ENCODE measurements at places on chromosomes 7 and 10.

- no peak for DNase-seq
These were observed 139.5 kb downstream of the SRPK2 start for GRCh38 chr7:105249216-105249615.

DNA sequence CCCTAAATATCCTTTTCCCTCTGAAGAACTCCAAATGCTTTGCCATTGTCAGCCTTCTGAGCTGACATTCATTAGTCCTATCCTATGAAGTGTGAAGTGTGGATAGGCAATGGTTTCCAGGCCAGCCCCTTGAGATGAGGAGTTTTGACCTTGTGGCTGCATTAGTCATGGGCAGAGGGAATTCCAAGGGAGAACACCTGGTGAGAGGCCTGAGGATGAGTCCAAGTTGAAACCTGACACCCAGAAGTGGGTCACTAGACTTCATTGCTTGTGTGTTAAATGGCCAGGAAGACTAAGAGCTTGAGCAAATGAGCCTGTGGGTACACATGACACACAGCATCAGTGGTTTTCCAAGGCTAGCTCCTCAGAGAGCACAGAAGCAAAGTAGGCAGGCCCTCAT lies 260.8 kb downstream of the SKAP2 start:
- DNase-seq: no peak

DNA sequence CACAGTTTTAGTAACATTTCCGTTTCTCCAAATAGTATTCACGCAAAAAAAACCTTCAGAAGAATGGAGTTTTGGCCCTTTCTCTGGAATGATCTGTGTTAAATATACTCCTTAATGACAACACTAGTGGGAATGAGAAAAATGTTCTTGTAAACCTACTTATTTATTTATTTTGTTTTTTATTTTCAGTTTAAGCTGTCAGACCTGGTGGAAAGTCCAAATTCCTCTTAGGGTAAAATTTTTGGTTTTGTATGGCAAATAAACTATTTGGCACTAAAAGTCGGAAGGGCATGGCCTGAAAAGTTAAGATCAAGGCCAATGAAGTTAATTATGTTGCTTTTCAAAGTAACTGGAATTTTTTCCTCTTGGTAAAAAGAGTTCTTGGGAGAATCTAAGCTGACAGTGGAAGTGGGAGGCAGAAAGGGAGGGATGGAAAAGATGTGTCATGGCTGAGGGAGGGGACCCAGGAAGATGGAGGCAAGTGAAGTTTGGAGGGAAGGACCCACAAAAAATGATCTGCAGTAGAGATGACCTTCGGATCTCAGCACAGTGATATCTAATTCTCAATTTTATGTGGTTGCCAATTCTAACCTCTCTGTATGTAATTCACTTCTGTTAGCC lies 33.5 kb upstream of the VPS41 start:
- no peak for DNase-seq

DNA sequence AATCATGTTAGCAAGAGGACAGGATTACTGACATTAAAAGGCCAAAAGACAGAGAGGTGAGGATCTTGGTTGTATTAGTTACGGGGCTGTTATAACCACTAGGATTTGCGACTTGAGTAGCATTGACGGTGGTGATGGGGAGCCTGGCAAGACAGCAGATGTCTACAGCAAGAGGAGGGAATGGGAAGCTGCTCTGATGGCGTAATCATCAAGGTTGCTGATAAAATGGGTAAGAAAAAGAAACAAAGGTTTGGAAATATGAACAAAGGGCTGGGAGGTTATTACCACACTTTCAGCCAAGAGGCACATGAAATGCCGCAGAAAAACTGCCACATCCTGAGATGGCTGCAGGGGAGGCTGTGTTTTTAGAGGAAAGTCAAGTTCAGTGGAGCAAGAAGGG lies 33.9 kb downstream of the TMEM229A start:
- no peak for DNase-seq

DNA sequence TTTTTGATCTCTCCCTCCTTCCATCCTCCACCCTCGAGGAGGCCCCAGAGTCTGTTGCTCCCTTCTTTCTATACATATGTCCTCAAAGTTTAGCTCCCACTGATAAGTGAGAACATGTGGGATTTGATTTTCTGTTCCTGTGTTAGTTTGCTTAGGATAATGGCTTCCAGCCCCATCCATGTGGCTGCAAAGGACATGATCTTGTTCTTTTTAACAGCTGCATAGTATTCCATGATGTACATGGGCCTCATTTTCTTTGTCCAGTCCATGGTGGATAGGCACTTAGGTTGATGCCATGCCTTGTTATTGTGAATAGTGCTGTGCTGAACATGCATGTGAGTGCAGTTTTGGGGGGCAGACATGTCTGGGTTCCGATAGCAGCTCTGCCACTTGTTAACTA lies 51.4 kb downstream of the GATA3 start:
- DNase-seq: no peak

- DNase-seq: no peak
These were observed 2.9 kb upstream of the MLLT10 start for GRCh38 chr10:21531164-21531563.

- DNase-seq: no peak
These were observed 10.9 kb downstream of the ANLN start for GRCh38 chr7:36400606-36401005.

- DNase-seq: no peak
These were observed 262.2 kb downstream of the GLRX3 start for GRCh38 chr10:130398090-130398994.

GRCh38 chr7:129599174-129599573 lies 12.3 kb upstream of the NRF1 start:
- DNase-seq: no peak

DNA sequence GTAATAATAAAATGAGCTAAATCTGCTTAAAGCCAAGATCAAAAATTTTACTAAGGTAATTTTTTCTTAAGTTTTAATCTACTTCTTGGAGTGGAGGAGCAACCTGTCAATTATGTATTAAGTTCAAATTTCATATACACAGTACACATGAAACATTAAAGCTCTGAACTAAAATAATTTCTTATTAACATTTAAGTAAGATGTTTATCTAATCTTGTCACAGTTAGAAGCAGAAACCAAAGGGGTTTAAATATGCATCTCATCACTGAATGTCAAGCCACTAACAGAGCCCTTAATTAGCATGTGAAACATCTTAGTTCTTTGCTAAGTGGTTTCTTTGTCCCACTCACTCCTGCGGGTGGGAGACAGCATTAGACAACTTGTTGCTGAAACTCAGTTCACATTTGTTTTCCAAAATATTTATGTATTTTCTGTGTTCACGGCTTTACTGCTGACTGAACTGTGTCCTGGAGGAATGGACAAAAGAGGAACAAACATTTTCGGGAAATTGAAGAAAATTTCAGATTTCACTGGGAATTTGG lies 130.9 kb upstream of the MBL2 start:
- no peak for DNase-seq

DNA sequence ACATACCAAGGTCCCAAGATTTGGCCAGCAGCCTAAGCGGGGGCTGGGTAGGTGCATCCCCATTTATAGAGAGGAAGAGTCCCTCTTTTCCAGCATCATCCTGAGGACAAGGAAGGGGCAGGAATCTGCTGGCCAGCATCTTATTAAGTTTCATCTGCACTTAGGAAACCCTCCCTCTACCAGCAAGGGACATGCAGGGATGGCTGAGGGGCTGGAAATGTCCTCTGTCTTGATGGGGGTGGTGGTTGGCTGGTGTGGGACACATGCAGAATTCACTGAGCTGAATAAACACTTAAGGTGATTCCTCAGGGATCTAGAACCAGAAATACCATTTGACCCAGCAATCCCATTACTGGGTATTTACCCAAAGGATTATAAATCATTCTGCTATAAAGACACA lies 42.1 kb downstream of the NOD1 start:
- no peak for DNase-seq

DNA sequence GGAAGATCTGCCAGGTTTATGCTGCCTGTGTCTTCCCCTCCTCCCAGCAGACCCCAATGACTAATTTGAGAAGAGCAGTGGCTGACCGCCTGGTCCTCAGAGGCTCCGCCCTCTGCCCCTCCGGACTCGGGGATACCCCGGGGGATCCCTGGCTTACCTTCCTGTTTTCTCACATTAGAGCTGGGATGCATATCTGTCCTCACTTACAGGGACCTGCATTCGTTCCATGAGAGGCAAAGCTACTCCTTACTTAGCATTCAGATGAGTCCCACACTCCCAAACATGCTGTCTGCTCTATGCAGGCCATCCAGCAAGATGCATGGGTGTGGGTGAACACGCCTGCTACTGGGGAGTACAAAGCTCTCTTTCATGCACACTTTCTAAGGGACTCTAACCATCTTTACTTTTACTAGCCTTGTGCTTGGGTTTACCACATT lies 24.0 kb downstream of the VOPP1 start:
- DNase-seq: no peak

- peak; percentile 25 for DNase-seq
These were observed 65.7 kb downstream of the VWA2 start for GRCh38 chr10:114304571-114305421.

DNA sequence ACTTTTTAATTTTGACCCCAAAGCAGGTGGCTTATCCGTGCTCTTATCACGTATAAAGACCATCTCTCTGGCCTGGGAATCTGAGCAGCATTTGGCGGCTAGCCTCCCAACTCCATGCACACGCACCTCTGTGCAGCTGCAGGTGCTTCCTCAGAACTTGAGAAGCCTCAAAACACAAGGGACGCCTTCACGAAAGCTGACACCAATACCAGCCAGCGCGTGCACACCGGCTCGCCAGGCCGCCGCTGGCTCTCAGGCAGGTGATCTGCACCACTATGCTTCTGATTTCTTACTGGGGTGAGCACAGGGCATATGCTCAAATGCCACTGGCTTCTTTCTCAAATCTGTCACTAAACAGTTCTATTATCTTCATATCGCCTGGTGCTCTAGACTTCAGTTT lies 145.0 kb downstream of the PARD3 start:
- no peak for DNase-seq

GRCh38 chr7:930975-931758 lies 23.3 kb downstream of the ADAP1 start:
- DNase-seq: no peak

DNA sequence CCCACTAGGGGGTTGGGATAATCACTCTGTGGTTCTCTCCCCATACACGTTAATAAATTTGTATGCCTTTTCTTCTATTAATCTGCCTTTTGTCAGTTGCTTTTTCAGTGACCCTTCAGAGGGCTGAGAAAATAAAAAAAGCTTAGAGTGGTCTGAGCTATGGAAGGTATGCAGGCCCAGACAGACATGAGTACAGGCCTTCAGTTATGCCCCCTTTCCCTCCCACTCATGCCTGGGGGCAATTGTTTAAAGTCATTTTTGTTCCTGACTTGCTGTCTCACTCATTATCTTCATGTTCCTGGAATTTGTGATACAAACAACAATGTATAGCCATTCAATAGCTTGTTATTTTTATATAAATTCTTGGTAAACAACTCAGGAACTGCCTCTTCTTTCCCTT lies 170.8 kb downstream of the AKR1D1 start:
- DNase-seq: no peak

DNA sequence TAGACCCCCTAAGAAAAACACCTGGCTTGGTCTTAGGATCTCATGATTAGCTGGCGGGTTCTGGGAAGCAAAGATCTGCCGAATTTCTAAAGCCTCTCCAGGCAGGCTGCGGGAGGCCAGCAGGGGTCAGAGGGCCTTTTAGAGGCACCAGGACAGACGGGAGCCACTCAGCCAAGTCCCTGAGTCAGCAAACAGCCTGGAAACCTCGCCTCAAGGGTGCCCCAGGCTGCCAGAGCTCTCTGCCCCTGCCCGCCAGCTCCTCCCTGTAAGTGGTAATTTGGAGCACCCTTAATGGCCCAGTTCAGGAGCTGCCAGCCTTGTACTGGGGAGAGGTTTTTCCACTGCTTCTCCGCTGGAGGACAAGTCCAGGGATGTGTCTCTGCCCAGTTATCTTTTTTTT lies 88.7 kb downstream of the HIP1 start:
- DNase-seq: no peak

DNA sequence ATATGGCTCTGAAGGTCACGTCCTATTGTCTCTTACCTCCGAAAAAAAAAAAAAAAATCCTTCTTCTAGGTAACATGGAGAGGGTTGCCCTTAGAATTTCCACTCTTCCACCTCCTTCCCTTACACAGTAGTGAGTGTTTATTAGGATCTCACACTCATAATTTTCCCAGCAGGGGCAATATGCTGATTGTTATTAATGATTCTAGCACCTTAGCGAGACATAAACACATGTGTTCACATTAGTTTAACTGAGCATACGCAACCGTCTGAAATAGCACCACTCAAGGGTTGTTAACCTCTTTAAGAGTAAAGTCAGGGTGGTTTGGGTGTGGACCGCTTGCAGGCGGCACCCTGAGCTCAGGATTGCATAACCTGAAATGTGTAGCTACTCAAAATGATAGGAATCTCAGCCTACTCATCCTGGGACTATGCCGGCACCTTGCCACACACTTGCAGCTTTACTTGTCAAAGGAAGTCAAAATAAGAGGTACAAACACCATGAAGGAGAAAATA lies 52.2 kb downstream of the CPEB3 start:
- DNase-seq: no peak

GRCh38 chr7:29853789-29854188 lies 47.5 kb downstream of the WIPF3 start:
- no peak for DNase-seq

DNA sequence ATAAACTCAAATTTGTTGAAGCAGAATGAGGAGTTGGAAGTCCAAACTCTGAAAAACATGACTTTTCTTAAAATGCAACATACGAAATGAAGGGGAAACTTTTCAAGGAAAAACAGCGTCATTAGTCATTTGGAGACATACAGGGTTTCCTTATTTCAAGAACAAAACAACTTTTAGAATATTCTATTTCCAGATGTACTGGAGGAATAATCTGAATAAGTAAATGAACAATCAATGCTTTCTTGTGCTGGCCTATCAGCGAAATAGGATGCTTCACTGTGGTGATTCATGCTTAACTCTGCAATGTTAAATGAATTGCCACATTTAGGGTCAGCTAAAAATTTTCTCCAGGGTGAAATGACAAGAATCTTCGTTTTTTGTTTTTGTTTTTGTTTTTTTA lies 114.3 kb downstream of the SEMA3C start:
- no peak for DNase-seq

GRCh38 chr7:36526863-36527548 lies 137.3 kb downstream of the ANLN start:
- no peak for DNase-seq

DNA sequence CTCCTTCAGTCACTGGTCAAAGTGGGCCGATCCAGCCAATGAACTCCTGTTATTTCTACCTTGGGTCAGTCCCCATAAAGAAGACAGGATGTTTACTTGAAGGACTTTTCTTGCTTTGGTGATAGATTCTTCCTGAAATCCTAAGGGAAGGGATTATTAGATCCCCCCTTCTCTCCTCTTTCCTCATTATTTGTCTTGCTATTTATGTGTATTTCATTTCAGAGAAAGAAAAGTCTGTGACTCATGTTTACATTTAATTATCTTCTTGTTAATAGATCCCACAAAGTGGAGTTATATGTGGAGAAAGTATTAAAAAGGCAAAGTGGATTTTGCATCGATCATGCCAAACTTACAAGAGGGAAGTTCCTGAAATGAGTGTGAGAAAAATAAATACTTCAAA lies 341.5 kb downstream of the PHTF2 start:
- DNase-seq: no peak

DNA sequence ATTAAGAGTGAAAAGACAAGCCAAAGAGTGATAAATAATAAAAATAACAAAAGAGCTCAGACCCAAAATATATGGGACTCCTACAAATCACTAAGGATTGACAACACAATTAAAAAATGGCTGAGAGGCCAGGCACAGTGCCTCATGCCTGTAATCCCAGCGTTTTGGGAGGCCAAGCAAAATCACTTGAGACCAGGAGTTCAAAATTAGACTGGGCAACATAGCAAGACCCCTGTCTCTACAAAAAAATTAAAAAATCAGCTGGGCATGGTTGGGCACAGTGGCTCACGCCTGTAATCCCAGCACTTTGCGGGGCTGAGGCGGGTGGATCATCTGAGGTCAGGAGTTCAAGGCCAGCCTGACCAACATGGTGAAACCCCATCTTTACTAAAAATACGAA lies 137.3 kb downstream of the IDE start:
- no peak for DNase-seq

Measured in activated T-cell treated with anti-CD3 and anti-CD28 coated beads for 4 hours (primary cell).